ENCODE measurements at places on chromosomes 11 and 22.

GRCh38 chr11:72642884-72643522 is 31.2 kb downstream of the PDE2A start:
- DNase-seq, result peak; percentile 68

DNA sequence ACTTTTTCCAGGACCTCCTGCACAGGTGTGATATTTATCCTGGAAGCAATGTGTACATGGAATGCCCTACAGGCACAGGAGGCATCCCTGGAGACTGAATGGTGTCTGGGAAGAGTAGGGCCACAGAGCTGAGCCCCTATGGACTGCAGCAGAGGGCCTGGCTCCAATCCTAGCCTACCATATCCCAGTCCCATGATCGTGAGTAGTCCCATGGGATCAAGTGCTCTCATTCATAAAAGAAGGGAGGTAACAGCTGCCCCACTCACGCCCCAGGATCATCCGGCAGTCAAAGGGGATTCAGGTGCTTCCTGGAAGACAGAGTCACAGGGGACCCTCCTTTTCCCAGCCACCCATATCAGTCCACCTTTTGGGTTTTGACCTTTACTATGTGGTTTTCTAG is 24.0 kb downstream of the ANKK1 start:
- DNase-seq, result no peak

DNA sequence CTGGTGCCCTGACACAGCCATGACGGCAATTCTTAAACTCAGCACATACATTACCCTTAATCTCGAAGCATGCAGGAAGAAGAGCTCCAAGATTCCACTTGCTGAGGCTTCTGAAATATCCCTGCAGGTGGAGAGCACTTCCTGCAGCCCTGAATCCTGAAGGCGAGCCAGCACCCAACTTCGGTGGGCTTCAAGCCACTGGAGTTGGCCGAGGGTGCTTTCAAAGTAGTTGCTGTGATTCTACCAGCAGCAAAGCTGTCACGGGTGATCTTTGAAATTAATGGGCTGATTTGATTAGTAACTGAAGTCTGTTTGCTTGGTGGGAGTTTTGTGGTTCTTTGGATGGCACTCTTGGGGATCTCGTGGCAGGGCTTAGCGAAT is 9.0 kb upstream of the FTH1 start:
- DNase-seq, result no peak

DNA sequence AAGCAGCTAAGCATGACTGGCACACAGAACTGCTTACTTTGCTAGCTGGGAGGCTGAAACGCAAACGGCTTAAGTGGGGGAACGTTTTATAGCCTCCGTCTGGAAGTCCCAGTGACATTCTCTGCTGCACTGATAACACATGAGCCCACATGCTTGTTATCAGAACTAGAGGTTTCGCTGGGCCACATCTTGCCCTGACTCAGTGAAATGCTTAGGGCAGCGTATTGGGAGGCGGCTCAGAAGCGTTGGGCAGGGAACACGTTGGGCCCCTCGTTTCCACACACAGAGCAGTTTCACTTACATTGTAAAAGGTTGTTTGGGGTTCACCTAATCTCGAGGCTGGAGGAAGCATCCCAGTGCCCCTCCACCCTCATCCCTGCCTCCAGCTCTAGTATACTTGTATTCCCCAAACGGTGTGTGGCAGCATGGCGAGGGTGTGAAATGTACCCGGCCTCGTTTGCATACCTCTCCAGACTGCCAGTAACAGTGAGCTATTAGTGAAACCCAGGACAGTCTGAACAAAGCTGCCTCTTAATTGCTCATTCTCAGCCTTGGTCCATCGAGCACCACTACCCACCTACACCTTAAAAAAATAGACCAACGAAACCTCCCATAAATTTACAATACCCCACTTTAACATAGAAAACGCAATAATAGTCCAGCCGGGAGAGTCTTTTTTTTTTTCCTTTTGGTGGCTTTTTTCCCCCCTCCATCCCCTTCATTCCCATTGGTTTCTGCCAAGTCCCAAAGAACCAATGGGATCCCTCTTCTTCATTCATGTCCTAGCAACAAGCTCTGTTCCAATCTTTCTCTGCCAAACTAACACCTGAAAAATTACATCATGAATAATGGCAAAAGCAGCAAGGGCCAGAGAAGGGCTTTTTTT is 218.8 kb upstream of the SORL1-AS1 start:
- peak; percentile 67 for DNase-seq

DNA sequence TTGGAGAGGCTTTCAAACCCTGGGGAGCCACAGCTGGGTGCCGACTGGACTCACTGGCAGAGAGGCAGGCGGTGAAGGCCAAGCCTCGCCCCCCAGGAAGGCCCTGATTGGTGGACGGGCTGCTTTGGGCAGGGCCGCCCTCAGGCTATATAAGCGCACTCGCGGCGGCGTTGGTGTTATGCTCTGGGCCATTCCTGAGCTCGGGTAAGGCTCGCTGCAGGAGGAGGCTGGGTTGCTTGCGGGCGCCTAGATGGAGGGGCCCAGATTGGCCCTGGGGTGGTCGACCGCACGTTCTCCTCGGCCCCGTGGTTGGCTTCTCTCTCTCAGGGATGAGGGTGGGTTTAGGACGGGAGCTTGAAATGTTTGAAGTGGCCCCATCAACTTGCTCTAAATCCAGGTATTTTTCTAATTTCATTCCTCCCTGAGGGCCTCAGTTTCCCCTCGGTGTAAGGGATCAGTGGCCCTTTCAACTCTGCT is at the start of gene SPDYC:
SPDYC (plus strand) TSS at position 176 of the 477 bp plus-strand sequence. CDS start 1,125 bp downstream, outside the sequence.
- no peak for DNase-seq

DNA sequence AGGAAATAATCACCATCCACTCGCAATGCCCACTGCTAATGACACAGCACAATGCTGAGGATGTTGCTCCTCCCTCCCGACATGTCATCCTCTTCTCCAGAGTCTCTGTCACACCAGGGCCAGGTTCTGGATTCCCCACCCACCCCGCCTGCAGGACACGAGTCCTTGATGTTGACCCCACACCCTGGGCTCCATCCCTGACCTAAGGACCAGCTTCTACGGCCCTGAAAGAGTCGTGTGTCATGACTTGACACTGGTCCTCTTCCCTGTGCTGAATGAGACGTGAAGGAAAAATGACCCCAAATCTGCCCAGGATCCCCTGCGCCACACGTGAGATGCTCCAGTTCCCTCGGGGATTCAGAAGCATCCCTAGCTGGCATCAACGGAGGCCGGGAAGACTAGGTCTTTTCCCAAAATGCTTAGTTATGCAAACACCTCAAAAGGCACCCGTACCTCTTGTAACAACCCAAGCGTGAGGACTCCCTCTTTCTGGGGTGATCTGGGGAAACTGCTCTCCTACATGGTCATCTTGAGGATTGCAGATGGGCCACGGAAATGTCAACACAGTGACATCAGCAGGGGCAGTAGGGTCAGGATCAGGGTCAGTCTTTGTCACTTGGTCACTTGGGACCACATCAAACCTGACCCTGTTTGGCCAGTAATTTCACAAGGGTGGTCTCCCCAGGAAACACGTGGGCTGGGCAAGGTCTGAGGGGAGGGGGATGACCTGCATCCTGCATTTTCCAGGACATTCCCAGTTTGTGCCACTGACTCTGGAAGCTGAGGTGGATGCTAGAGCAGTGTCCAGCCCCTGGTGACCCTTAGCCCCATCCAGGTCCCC is 42.0 kb downstream of the IGLL5 start:
- DNase-seq, result no peak

DNA sequence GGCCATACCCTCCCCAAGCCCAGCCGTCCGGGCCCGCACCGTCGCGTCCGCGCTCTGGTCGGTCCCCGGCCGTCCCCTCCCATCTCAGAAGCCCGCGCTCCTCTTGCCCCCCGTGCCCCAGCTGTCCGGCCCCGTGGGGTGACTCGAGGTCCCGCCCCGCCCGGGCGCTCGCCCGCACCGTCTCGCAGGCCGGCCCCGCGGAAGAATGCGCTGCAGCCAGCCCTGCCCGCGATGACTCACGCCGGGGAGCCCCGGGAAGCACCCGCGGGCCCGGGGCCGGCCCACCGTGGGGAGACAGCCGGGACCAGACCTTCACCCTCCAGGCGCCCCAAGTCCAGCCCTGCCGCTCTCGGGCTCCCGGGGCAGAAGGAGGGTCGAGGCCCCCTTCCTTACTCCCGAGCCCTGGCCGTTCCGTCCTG is 320 bp upstream of the PHLDA2 start:
- DNase-seq, result no peak
